ENCODE measurements at places on chromosomes 6 and 20.

- DNase-seq = no peak
Observed at GRCh38 chr6:37942606-37943376, 123.3 kb downstream of the ZFAND3 start.

GRCh38 chr6:43817192-43817591, 47.2 kb downstream of the VEGFA start:
- no peak for DNase-seq

DNA sequence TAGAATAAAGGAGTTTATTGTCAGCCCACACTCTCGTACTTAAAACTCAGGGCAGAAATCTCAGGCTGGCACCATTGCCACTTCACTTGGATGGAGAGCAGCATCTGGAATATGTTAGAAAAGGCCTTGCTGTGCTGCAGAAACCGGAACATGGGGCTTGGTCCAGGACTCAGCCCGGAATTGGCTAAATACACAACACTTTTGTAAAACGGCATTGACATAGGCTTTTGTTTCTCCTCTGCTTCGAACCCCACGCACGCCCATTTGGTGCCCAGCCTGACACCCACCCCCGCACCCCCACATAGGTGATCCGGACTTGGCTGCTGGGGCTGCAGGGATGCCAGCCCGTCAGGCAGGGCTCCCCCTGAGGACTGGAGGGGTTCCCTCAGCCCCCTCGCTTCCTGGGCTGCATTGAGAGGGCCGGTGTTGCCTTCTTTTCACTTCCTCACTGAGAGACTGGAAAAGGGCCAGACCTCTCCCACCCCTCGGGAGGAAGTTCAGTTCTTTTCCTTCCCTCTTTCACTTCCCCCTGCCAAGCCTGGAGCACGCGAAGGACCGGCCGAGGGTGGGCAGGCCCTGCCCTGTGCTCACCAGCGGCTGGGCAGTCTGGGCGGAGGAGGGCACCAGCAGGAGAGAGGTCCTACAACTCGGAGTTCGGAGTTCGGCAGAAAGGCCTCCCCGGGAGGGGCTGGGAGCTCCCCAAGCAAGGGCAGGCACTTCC, 17.9 kb upstream of the CST3 start:
- DNase-seq = peak; percentile 84

- DNase-seq = no peak
Observed at GRCh38 chr20:50034567-50035180, 51.9 kb downstream of the SNAI1 start.

- no peak for DNase-seq
Observed at GRCh38 chr6:104281370-104281769, 578.3 kb downstream of the HACE1 start.
